ENCODE measurements at places on chromosomes 6 and 20.

DNA sequence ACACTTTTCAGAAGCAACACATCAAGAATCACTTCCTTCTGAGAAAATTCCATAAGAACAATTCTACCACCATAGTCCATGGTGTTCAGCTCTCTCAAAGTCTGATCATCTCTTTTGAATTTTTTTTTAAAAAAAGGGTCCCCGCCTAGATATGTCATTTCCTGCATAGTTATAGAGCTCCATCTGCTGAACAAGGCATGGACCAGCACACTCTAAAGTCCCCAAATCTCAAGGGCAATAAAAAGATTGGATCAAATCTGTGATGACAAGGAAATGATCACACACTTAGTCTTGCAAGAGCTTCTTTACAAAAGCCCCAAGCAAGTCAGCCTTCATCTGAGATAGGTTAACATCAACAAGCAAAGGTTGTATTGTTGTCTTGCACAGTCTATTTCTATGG is 100.7 kb upstream of the STMND1 start:
- no peak for DNase-seq

GRCh38 chr6:150079604-150080003 is 10.7 kb upstream of the ULBP3 start:
- DNase-seq = no peak

DNA sequence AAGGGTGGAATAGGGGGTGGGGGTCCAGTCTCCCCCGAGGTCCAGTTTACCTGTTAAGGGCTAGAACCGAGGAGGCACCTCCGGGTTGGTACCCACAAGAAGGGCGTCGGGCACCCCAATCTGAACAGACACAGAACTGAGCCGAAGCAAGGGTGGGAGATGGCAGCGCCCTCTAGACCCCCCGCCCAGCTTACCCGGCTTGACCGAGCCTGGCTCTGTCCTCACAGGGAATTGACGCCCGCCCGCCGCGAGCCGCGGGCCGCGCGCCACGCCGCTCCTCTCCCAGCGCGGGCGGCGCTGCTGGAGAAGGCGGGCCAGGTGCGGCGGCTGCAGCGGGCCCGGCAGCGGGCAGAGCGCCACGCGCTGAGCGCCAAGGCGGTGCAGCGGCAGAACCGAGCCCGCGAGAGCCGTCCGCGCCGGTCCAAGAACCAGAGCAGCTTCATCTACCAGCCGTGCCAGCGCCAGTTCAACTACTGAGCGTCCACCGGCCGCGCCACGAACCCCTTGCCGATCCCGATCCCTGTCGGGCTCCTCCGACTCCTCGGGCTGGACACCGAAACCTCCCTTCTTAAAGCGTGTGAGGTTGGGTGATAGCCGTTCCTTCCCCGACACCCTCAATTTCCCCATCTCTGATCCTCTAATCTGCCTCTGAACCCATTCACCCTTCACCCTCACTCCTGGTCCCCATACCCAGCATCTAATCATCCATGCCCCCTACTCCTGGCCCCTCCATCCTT is 5.9 kb downstream of the TP53INP2 start:
- DNase-seq = peak; percentile 53

GRCh38 chr20:47568019-47568418 is 66.3 kb downstream of the NCOA3 start:
- DNase-seq = no peak

DNA sequence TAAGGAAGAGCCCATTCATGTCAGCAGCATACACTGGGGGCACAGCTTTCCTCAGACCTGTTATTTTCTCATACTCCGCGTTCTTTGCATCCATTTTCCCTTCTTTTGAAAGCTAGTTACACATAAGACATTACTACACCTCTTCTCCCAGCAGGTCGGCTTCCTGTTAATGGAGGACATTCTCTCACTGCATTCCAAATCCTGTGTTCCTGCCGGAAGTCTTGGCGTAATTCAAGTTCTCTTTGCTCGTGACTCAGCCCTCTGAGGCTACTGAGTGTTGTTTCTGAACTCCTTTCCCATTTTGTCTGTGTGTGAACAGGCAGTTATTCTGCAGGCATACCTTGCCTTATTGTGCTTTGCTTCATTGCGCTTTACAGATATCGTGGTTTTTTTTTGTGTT is 97.5 kb upstream of the ZBTB24 start:
- no peak for DNase-seq

GRCh38 chr20:36101192-36101591 is 53.3 kb upstream of the EPB41L1 start:
- DNase-seq = no peak

DNA sequence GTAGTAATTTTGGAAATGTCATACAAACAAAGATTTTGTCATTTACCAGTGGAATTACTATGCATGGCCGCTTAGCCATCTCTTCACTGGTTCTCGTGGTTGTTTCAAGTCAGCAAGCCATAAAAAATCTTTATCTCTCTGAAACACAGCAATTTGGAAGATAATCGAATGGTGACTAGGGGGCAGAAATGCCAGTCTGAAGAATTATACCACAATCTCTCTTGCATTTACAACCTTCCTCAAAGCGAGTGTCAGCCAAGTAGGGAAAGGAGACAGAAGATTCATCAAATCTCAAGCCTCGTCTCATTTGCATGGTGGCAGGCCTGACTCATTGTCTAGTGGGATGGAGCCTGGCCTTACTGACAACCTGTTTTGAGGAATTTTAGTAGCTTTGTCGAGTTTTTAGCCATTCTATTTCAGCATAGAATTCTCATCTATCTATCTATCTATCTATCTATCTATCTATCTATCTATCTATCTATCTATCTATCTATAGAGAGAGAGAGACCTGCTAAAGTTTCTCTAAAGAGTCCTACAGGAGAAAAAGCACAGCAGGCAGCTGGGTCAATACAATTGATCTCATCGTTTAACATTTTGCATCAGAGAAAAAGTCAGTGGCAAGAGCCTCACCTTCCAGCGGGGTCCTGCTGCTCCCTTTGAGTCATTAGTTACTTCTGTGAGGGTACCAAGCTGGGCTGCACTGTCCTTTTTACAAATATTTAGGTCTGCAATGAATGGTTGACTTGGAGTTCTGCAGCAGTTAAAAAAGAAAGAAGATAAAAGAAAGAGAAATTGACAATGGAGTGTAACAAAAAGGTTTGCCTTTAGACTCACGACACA is 572.8 kb downstream of the TFAP2A start:
- DNase-seq = no peak

DNA sequence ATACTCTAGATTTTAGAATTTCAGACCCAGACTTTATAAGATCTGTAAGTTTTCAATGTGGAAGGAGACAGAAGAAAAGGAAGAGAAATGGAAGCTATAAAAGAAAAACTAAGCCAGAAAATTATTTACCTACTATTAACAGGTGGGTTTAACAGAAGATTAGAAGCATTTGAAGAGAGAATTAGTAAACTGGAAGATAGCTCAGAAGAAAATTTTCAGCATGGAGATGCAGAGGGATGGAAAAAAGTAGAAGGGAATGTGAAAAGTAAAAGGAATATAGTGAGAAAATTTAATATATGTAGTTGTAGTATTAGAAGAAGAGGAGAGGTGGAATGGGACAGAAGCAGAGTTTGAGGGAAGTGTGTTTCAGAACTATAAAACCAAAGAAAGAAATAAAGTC is 56.1 kb downstream of the QKI start:
- DNase-seq = no peak

- DNase-seq = no peak
These were observed 8.0 kb downstream of the RNF217 start for GRCh38 chr6:124970243-124970642.

GRCh38 chr6:134065706-134066105 is 13.3 kb upstream of the SLC2A12 start:
- no peak for DNase-seq

DNA sequence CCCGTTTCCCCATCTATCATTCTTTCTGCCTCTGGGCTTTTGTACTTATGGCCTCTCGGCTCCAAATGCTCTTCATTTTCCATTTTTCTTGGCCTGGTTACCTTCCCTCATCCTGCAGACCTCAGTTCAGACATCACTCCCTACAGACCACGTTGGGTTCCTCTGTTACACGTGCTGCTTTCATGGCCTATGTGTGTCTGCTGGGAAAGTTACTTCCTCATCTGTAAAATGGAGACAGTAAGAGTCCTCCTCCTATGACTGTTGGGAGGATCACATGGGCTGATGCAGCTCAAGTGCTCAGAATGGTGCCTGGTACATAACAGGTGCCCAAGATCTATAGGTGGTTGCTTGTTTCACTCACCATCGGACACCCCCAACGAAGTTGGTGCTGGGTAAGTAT is 13.5 kb downstream of the KCNK17 start:
- DNase-seq = no peak

DNA sequence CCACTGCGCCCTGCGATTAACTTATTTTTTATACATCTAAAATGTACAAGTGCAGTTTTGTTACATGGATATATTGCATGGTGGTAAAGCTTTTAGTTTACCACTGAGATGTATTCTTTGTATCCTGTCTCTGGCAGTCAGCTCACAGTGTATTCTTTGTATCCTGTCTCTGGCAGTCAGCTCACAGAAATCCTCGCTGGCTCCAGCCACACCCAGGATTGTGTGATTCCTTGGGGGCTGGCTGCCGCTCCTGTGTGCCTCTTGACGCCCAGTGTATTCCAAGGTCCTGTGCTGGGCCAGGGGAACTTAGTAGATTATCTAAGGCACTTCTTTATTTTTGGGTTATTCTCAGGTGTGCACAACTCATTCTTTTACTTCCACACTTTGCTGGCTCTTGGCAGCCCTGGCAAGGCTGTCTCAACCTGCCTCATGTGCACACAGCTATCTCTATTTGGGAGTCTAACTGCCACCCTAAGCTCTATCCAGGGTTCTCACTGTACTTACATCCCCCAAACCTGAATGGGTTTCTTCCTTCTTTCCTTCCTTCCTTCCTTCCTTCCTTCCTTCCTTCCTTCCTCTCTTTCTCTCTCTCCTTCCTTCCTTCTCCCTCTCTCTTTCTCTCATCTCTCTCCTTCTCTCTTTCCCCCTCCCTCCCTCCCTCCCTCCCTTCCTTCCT is 12.4 kb upstream of the RNF24 start:
- DNase-seq = no peak

- DNase-seq = no peak
These were observed 32.8 kb upstream of the ZNFX1 start for GRCh38 chr20:49310705-49311104.

DNA sequence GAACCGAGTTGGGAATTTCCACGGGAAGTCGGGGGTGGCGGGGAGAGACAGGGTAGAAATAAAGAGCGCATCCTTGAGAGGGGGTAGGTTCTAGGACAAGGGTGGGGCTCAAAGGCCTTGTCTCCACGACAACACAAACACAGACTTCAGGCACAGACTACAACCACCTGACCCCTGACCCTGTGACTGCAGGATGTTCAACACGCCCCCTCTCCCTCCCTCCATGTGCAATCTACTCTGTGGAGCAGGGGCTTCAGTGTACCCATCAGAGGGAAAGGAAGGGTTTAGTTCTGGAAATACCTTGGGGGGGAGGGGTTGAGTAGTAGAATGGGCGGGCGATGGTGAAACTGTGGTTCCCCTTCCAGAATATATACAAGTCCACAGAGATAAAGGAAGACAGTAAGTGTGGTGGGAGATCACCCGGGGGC is 651 bp upstream of the TAPBP start:
- DNase-seq = peak; percentile 42

DNA sequence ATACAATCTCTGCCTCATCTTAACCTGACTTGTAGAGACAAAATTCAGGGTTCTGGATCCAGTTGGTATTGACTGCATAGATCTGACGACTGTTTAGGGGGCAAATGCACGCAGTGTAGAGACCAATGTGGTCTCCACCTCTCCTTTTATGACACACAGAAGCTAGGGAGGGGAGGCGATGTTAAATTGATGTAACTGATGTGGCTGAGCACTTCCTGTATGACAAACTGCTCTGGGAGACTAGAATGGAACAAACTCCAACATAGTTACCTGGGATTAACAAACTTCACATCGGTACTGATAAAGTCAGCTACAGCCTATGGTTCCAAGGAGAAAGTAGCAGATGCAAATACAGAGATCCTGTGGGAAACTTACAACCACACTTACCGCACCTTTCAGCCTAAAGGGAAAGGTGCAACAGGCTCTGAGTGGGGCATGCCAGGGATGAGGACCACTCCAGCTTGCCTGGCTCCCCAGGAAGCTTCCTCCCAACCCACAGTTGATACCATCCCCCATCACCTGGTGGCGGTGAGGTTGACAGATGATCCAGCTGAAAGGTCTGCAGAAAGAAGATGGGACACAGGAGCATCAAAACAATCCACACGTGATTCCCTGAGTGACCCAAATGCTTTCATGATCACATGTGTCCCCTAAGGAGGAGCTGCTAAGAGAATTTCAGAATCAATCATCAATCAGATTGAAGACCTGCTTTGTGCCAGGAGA is 60.6 kb upstream of the MRPS10 start:
- no peak for DNase-seq

DNA sequence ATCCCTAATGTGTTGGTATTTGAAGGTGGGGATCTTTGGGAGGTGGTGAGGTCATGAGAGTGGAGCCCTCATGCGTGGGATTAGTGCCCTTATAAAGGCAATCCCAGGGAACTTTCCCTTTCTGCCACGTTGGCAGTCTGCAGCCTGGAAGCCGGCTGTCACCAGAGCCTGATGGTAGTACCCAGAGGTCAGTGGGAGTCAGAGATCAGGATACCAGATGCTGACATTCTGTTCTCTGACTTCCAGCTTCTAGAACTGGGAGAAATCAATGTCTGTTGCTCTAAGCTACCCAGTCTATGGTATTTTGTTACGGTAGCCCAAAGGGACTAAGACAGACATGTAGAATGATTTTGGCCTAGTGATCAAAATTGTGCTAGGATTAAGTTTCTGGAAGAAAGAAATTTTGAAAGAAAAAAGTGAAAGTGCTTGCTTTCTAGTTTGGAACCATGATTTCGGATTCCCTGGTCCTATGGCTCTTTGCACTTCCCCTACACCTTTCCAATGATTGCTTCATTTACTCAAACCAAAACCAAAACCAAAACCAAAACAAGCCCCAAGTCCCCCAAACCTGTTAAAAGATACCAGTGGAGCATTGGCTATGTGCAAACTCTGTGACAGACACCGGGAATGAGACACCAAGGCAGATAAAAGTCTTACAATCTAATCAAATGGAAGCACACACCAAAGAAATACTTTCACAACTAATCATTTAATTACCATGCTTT is 173.7 kb upstream of the ZNF217 start:
- no peak for DNase-seq

DNA sequence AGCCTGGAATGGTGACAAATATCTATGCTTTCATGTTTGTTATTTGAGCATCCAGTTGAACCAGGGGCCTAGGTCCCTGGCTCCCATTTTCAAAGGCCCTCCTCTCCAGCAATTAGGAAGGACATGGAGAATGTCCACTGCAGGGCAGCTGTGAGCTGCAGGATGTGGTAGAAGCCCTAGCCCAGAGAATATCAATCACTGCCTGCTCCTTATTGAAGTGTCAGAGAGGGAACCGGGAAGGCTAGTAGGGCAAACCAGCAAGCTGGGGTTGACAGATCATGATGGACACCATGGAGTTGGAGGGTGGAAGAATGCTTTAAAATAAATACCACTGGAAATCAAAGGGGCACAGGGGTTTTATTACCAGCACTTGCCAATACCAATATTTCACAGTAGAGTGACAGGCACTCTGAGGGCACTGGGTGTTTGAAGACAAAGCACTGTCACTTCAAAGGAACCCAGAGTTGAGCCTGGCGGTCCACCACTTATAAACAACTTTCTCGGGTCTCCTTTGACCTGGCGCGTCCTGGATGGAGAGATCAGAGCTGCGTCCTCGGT is 47.7 kb downstream of the ZNF831 start:
- DNase-seq = no peak

- DNase-seq = no peak
These were observed 17.2 kb downstream of the STK35 start for GRCh38 chr20:2118783-2119182.

Data from activated CD8-positive, alpha-beta memory T cell treated with anti-CD3 and anti-CD28 coated beads for 1 hour (primary cell).